ENCODE measurements at places on chromosomes 3 and 15. TPM values are rescaled to one million over a fixed set of nuclear protein-coding genes. Genes with fewer than 3 reads are reported as not detected.

Gene STRC
- 0.07 TPM for total RNA-seq

Gene CRABP1
- total RNA-seq, result 1.9 TPM

Gene PLOD2
- total RNA-seq, result 85.1 TPM

Gene HRH1
- 6.9 TPM for total RNA-seq

Gene CLSTN2
- total RNA-seq, result 0.04 TPM

Gene MRPL46
- 58.0 TPM for total RNA-seq

Gene GOLGA8Q
- 0.11 TPM for total RNA-seq

Gene CHP1
- 56.1 TPM for total RNA-seq

Gene CPLX3
- total RNA-seq, result not detected

Gene NANOGP8
- total RNA-seq, result not detected

Gene CACNA2D2
- 0.53 TPM for total RNA-seq

Gene CHST2
- total RNA-seq, result 1.3 TPM

Gene GOLGA8O
- 0.28 TPM for total RNA-seq

Gene HHLA2
- total RNA-seq, result 0.03 TPM

Gene TMCO5A
- total RNA-seq, result not detected

Gene RARB
- total RNA-seq, result 6.7 TPM

Gene MYRIP
- total RNA-seq, result not detected

Gene PAK6
- 0.21 TPM for total RNA-seq

Gene STAB1
- total RNA-seq, result 0.07 TPM

Gene FOXB1
- not detected for total RNA-seq

Gene SCN5A
- 0.89 TPM for total RNA-seq

Gene SATB1
- 0.14 TPM for total RNA-seq

Gene FBLN2
- total RNA-seq, result 1.7 TPM

Gene SLC49A4
- 12.7 TPM for total RNA-seq

Gene CHRFAM7A
- total RNA-seq, result 4.4 TPM

Gene HRG
- total RNA-seq, result not detected

Gene SLC22A13
- total RNA-seq, result not detected

Gene TRIM71
- total RNA-seq, result not detected

Gene SLC38A3
- 0.15 TPM for total RNA-seq

Gene GP9
- total RNA-seq, result not detected

Gene ONECUT1
- 0.27 TPM for total RNA-seq

Gene RBPMS2
- total RNA-seq, result 8.3 TPM

Gene POTEB3
- not detected for total RNA-seq

Gene XIRP1
- total RNA-seq, result 0.17 TPM

Gene NDUFAF3
- 88.3 TPM for total RNA-seq

Gene ANKUB1
- total RNA-seq, result not detected

Gene DISP2
- 1.1 TPM for total RNA-seq

Gene MUC20
- total RNA-seq, result 0.42 TPM

Gene DZIP1L
- total RNA-seq, result 11.0 TPM

Gene ZNF80
- not detected for total RNA-seq

Gene GUCA1C
- not detected for total RNA-seq

Gene TM4SF18
- total RNA-seq, result 29.7 TPM

Gene CLDN16
- 0.16 TPM for total RNA-seq

Gene NMNAT3
- total RNA-seq, result 1.2 TPM

Gene LTK
- 0.05 TPM for total RNA-seq

Gene KIF7
- 3.4 TPM for total RNA-seq

Gene CASR
- total RNA-seq, result not detected

Gene KCNMB2
- total RNA-seq, result not detected

Gene ADAMTS7
- 8.5 TPM for total RNA-seq

Gene SLC27A2
- total RNA-seq, result 33.5 TPM

Gene GHSR
- total RNA-seq, result not detected

Gene JMJD7
- 3.4 TPM for total RNA-seq

Gene C3orf38
- 15.9 TPM for total RNA-seq

Gene DET1
- 6.6 TPM for total RNA-seq

Gene LRTM1
- total RNA-seq, result not detected

Gene PROS1
- 10.8 TPM for total RNA-seq

Gene BMF
- total RNA-seq, result 2.4 TPM
